ENCODE measurements at places on chromosomes 12 and 14.

DNA sequence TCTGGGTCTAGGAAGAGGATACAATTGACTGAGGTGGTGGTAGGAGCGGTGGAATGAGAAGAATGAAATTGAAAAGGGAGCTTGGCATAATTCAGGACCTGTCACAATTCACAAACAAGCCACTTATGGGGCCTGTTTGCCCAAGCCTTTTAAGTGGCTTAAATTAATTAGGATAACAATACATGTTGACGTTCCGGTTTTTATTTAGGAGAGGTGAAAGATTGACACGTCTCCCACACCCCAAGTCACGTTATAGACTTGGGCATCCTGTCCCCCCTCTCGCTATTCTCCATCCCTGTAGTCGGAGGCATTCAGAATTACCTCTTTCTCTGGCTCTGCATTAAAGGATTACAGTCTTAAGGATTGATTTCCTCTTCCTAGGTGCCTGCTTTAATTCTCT is 954 bp upstream of the CALCOCO1 start:
- DNase-seq = no peak

- no peak for DNase-seq
Observed at GRCh38 chr12:59736359-59736758, 140.5 kb downstream of the SLC16A7 start.

GRCh38 chr12:51190820-51191219 is 17.9 kb upstream of the TFCP2 start:
- no peak for DNase-seq

GRCh38 chr12:100901266-100901665 is 106.7 kb downstream of the ANO4 start:
- no peak for DNase-seq

DNA sequence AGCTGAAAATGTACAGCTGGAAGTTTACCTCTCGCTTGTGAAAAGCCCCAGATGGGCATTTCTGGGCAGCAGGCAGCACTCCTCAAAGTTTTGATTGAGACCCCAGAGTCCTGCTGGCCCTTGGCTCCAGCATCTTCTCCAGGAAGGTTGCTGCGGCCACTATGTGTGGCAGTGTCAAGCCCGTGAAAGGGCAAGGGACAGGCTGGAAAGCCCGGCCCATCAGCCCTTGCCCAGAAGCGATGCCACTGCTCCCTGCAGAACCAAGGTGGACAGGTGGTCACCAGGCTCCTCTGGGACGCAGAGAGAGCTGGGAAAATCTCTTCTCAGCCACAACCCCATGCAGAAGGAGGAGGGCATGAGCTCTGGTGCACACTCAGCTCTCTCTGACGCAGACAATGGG is 73.5 kb upstream of the BCL11B start:
- DNase-seq = no peak

DNA sequence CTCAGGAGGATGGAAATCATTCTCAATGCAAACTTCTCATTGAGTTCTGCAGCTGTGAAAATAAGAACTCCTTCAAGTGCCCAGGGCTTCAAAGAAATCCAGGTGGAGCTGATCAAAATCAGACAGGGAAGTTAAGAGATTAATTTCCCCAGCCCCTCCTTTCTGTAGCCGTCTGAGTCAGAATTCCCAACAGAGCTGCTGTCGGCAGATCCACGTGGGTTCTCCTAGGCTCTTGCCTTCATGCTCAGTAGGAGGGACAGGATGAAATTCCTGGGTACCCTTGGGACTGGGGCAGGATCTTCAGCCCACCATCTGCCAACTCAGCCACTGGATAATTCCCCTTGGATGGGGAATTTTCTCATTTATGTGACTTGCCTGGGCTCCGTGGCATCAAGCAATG is 13.3 kb downstream of the TGFB3 start:
- DNase-seq = no peak

GRCh38 chr12:108798551-108799221 is 58.7 kb downstream of the SSH1 start:
- DNase-seq = no peak

DNA sequence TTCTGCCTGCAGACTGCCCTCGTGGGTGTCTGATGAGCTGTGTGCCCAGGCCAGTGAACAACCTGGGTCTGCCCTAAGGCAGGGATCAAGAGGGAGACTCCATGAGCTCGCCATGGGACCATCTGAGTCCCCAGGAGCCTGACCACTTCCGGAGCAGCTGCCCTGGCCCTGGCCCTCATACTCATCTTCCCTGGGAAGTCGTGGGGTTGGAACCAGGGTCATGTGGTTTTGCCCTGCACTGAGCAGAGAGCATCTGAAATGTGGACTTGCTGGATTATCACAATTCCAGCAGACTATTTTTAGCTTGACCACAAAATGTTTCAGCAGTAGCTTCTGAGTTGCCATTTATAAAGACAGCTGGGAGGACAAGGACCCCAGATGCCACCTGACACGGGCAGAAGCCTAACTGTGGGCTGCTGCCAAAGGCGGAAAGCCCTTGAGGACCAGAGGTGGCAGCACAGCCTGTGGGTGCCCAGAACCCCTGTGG is 6.7 kb downstream of the BTBD6 start:
- DNase-seq = no peak

- DNase-seq = no peak
Observed at GRCh38 chr12:3965046-3965445, 91.8 kb upstream of the PARP11 start.

DNA sequence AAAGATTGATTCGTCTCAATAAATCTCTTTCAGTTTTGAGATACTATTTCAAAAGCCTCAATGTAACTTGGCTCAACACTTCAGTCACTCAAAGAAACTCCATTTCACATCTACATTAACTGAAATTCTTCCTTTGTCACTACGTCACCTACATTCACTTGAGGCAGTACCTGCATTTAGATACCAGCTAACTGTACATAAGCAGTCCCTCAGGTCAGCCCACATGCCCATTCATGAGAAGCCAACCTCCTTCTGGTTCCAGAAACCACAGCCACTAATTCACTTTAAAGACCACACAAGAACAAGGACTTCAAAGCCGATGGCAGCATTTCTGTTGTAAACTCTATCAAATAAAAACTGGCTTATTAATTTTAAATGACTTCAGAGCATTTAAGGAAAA is 43.0 kb downstream of the SETD3 start:
- no peak for DNase-seq

DNA sequence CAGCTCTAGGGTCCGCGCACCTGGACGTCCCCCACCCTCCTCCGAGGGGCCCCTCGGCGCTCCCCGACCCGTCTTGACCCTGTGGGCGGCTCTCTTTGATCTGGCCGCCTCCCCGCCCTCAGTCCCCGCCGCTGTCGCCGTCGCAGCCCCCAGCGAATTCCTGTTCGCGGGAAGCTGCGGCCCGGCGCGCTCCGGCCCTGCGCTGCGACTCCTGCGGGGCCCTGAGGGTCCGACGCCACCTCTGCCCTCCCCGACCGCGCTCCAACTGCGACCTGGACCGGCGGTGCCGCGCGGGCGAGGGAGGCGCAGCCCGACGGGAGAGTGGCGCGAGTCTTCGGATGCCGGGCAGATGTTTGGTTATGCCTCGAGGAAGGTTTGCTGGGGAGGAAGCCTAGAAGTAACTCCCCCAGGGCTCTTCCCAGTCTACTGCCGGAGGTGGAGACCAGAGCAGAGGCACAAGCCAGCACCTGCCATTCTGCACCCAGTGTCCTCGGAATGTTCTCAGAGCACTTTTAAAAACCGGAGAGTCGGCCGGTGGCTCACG is 440 bp upstream of the ISM2 start:
- no peak for DNase-seq

DNA sequence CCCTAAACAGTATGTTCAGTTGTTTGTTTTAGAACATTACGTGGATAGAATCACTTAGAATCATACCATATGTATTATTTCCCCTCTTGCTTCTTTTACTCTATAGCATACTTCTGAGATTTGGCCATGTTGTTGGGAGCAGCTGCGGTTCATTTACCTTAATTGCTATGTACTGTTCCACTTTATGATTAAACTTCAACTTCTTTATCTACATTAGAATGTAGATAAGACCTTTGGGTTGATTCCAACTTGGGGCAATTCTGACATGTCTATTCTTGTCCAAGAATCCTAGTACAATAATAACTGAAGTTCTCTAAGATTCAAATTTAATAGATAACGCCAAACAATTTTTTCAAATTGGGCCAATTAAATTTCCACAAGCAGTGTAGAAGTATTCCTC is 80.7 kb downstream of the GRIN2B start:
- peak; percentile 76 for DNase-seq

GRCh38 chr14:39884091-39884490 is 451.9 kb upstream of the FBXO33 start:
- no peak for DNase-seq

DNA sequence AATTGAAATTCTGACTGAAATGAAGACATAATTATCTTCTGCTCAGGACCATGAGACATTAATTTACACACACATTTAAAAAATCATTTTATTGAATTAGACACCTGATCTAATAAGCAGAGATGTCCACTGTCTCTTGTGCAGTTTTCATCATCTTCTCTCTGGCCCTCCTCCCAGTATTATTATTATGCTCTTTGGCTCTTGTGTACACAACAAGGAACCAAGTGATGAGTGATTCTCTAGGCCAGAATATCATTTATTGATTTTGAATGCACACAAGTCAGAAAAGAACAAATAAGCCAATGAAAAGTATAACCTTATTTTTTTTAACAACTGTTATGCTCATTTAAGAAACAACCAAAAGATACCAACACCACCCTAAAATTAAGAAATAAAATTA is 244.7 kb upstream of the KRR1 start:
- DNase-seq = no peak

- no peak for DNase-seq
Observed at GRCh38 chr14:64763085-64763782, 59.0 kb downstream of the PLEKHG3 start.
